ENCODE measurements at places on chromosomes 7 and 10.
A peak's percentile ranks its signal among the peaks of the same experiment; 100 is the strongest.

GRCh38 chr10:35425595-35425994, 89.3 kb downstream of the CCNY start:
- no peak for DNase-seq

DNA sequence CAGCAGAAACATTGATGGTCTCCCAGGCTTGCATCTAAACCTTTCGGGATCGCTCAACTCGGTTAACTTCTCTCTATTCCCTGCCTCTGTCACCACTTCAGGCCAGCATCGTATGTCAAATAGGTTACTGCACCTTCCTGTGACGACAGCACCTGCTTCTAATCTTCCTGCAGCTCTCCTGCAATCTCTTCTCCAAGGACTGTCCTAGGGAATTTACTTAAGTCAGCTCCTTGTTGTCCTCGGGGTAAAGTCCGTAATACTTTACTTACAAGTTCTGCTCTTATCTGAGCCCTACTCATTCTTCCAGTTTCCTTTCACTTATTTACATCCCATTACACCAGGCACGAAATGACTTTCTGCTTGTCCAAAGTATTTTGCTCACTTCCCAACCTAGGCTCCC, 372.7 kb upstream of the AKR1E2 start:
- no peak for DNase-seq

GRCh38 chr10:124725171-124725631, 19.0 kb downstream of the FAM53B start:
- peak; percentile 55 for DNase-seq

DNA sequence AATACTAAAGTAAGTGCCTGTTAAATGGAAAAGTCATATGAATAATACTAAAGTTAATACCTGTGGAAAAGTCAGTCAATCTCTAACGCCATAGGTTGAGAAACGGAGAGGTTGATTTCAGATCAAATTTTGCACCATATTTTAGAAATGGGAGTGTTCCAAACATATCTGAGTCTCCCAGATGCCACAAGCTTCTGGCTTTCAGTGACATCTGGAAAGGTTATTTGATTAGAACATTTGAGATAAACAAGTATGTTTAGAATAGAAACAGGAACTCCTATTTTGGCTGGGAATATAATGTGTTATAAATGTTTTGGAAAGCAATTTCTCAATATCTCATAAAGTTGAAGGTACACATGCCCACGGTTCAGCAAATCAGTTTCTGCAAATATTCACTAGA, 5.8 kb downstream of the MACC1 start:
- no peak for DNase-seq

GRCh38 chr7:9283246-9283645, 849.8 kb downstream of the NXPH1 start:
- no peak for DNase-seq

DNA sequence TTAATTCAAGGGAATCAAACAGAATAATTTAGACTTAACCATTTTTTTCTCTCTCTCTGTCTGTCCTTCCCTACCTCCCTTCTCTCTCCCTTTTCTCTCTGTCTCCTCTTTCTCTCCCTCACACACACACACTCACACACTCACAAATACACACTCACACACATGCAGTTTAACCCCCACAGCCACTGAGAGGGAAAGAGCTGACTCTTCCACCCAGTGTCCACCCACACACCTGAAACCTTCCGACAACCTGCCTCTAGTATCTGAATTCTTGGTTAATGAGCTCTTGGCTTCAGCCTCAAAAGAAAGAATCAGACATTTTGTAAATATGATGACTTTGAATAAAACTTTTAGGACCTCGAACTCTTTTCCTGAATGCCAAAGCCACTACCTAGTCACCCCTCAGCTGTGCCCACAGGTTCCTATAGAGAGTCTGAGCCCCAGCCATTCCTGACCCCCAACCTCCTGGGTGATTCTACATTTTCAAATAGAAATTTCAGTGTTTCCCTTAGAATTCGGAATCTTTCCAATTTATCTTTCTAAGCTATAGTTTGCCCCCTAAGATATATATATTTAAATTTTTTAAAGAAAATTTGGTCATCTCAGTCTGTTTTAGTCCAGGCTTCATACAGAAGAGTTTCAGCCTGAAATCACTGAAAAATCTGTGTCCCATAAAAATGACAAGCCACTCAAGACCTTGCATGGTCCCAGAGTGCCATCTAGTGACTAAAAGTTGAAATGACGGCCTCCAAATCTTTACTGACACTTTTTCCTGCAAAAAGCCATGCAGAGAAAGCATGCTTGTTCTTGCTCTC, 202.8 kb downstream of the IPMK start:
- DNase-seq: no peak

- DNase-seq: no peak
Measured at GRCh38 chr7:112160130-112160770, 45.9 kb downstream of the DOCK4 start.

GRCh38 chr7:122304319-122304975, at the start of gene FEZF1:
FEZF1 (minus strand) TSS chr7:122304750; CDS start chr7:122304437, 313 bp downstream.
- no peak for DNase-seq

GRCh38 chr7:46945328-46945727, 636.6 kb downstream of the TNS3 start:
- DNase-seq: no peak

DNA sequence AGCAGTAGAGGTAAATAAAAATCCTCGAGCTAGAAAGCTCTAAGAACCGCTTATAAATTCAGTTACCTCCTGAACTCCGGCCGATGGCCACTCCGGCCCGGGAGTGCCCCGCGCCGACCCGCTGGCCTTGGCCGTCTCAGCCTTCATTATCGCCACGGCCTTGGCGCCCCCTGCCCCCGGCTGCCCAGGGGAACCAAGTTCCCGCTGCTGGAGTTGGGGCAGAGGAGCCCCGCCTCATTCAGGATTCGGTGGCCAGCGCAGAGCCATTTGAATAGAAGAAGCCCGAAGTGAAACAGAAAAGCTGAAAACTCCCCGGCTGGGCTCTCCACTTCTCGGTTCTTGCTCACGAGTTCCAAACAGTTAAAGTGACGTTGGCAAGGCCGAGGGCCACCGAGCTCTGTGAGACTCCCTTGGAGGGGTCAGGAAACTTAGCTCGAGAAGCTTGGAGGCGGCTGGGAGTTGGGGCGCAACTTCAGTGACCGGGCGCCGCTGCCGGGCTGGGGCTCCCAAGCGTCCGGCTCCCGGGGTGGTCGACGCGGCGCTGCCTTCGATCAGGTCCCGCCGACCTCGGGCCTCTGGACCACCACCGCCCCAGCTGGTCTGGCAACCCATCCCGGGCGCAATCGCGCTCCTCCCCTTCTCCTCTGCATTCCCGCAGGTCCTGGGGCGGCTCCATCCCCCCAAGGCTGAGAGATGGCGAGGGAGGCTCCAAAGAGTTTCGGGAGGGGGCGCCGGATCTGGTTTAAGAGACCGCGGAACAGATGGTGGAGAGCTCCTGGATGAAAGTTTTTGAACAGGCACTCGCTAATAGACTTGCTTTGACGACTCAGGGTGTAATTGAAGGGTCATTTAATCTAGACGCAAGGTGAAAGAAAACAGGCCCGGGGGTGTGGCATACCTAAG, 5.8 kb upstream of the FEZF1 start:
- no peak for DNase-seq

All from activated effector memory CD4-positive, alpha-beta T cell treated with anti-CD3 and anti-CD28 coated beads, Interleukin-2, amount 50 U/mL, for 16 hours (primary cell).